ENCODE measurements at places on chromosomes 6 and 20.

GRCh38 chr6:148818939-148819575 is 72.2 kb downstream of the UST start:
- DNase-seq: no peak

- no peak for DNase-seq
These were observed 216.5 kb upstream of the FLRT3 start for GRCh38 chr20:14553774-14554534.

DNA sequence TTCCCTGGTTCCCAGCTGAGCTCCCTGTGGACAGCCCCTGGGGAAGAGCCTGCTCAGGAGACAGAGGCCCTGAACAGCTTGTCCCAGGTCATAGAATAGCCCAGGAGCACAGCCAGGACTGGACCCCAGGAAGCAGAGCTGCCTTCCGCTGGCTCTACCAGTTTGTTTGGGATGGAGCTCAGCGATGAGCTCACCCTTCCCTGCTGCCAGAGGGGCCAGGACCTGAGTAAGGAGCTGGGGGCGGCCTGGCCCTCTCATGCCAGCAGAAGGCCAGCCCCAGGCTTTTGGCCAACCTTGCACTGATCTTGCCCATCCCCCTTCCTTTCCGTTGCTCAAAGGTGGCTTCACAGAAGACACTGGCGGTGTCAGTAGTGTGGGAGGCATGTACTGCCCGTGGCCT is 17.5 kb downstream of the MMP24OS start:
- DNase-seq: no peak

GRCh38 chr20:8049310-8049709 is 29.7 kb upstream of the TMX4 start:
- DNase-seq: no peak

DNA sequence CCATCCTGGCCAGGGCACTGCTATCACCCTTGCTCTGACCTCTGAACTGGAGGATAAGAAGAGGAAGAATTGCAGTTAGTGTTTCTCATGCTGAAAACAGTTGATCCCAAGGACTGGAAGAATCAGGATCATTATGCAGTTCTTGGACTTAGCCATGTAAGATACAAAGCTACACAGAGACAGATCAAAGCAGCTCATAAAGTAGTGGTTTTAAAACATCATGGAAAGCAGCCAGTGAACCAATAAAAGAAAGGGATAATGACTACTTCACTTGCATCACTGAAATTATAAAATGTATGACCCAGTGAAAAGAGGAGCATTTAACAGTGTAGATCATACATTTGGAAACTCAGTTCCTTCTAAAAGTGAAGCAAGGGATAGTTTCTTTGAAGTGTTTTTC is 47.7 kb downstream of the DNAH8 start:
- DNase-seq: no peak

DNA sequence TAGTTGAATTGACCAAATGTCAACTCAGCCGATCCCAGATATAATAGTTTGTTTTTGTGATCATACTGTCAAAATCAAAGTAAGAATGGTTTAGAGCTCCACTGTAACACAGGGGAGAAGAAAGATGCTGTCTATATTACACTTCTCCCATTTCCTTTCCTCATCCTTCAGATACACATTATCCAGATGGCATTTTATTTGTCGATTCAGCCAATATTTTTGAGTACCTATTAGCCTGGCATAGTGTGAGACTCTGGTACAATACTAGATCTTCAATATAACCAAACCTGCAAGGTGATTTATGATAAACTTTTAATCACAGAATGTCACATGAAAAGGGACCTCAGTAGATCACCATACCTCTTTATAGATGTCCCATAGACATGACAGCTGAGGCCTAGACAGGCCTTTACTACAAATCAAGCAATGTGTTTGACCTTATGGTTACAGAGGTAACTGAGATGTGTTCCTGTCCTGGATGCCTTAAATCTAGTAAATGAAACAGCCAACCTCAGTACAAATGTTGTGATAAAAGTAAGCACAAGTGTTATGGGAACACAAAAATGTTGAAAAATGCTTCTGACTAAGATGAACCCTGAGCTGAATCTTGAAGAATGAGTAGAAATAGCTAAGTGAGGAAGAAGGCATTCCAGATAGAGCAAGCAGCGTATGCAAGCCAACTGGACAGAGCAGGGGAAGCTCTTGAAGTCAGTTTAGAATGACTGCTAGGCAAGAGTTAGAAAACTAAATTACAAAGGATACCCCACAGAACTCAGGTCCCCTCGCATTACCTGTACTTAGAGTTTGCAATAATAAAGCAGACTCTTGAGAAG is 1.9 kb downstream of the FBXO9 start:
- DNase-seq: no peak

DNA sequence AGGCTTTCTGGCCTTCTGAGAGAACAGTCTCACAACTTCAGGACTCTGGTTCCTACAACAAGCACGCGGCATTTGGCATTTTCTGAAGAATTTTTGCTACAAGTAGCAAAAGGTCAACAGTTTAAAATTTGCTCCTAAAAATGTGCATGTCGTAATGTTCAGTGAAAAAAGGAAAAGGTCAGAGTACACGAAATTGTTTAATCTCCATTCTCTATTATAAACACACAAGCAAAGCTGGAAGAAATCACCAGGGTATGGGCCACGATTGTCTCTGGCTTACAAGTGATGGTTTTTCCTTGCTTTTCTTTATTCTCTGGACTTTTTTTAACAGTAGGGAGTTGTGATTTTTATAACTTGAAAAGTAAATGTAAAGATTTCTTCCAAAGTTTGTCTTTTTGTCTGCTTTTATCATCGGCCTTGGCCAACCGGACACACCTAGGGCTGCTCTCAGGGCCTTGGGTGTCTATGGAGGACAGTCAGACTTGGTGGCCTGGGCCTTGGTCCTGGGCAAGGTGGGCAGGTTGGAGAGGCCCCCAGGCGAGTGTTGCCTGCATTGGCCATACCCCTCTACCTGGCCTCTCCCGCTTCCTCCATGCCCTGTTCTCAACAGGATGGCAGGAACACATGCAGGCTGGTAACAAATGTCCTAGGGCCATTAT is 32.4 kb downstream of the PLEKHG1 start:
- DNase-seq: no peak

GRCh38 chr6:135183002-135183531 is 2.0 kb downstream of the MYB start:
- DNase-seq: peak; percentile 35
